Inflammatory macrophage (primary cell): ENCODE measurements at places on chromosomes 1 and 21.

GRCh38 chr21:34594566-34595234, 20.2 kb downstream of the RCAN1 start:
- DNase-seq = no peak

- DNase-seq = no peak
Measured at GRCh38 chr21:25456672-25457071, 150.6 kb downstream of the MRPL39 start.

DNA sequence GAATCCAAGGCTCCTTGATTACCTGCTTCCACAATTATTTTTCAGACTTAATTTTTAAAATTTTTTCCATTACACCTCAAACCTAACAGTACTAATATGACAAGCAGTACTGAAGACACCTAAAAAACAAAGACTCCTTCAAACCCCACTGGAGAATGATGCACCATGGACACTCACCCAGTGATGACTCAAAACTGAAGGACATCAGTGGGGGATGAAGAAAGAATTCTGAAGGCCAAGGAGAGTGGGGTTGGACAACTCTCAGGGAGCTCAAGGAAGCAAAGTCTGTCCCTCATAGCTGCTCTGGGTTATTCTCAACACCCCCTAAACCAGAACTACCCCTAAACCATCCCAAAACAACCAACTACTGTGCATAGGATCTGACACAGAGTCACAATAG, 2.4 kb upstream of the ARHGAP29 start:
- DNase-seq = no peak

GRCh38 chr1:84603941-84604830, 29.9 kb upstream of the CTBS start:
- no peak for DNase-seq

GRCh38 chr1:73860421-73860950, 337.5 kb downstream of the LRRIQ3 start:
- no peak for DNase-seq

- no peak for DNase-seq
Measured at GRCh38 chr21:31213787-31214186, 130.3 kb downstream of the TIAM1 start.

GRCh38 chr1:164671323-164671965, 112.5 kb downstream of the PBX1 start:
- DNase-seq = no peak

DNA sequence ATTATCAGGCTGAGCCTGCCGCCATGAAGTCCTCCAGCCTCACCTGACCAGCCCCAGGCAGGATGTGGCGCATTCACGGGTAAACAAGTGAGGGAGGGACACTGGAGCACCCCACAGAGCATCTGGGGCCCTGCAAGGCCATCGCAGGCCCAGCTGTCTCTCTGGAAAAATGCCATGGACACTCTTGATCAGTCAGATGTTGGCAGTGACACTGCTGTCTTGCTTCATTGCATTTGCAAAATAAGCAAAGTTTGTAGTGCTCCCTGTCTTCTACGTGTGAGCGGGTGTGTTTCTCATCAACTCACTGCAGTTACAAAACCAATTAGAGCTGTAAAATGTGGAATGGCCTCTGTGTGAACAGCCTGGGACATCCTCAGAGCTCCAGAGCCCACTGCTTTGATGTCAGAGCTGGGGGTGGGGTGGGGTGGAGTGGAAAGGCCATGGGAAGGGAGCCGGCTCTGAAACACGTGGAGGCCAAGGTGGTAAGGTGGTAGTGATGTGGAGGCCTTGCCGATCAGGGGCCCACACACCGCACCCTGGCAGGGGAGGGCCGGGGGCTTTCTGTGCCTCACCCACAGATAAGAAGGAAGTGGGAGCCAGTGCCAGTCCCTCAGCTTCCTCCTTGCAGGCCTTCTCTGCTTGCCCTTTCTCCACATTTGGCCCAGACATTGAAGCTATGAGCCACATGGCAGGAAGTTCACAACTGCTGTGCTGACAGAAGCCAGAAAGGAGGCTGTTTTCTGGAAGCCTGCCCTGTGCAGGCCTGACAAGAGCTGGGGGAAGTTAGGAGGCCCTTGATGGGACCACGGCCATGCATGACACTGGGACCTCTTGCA, 254.9 kb downstream of the RHOU start:
- DNase-seq = peak; percentile 83
